ENCODE measurements at places on chromosomes 3 and 15.

DNA sequence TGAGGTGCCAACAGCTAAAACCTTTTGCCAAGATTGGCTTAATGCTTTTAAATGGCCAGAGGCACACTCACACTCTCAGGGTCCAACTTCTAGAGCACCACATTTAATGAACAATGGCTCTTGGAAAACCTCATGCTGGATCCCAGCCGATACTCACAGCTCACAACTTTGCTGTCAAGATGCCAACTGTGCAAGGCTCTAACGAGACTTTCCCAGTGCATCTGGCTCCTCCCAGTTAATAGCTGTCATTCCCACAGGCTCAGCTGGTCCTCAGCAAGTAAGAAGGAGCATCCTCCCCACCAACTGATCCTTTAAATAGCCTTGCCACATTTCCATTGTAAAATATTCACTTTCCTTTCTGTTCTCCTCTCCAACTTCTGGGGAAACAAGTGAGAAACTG lies 20.3 kb upstream of the FRMD4B start:
- DNase-seq, result no peak

DNA sequence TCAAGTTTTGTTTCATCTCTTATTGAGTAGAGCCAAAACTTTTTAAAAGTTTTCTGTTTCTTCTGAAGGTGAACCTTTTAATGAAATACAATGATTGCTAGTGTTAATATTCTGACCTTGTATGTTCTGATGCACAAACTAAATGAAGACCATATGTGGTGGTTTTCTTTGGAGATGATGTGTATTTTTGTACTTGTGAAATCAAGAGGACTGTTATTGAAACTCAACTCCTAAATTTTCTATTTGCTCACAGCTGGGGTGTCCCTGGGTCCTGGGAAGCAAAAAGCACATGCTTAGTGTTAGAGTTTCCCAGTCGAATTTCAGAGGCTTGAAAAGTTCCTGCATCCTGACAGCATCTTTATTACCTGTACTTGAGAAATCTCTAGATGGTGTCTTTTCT lies 1185.8 kb upstream of the ALCAM start:
- no peak for DNase-seq

DNA sequence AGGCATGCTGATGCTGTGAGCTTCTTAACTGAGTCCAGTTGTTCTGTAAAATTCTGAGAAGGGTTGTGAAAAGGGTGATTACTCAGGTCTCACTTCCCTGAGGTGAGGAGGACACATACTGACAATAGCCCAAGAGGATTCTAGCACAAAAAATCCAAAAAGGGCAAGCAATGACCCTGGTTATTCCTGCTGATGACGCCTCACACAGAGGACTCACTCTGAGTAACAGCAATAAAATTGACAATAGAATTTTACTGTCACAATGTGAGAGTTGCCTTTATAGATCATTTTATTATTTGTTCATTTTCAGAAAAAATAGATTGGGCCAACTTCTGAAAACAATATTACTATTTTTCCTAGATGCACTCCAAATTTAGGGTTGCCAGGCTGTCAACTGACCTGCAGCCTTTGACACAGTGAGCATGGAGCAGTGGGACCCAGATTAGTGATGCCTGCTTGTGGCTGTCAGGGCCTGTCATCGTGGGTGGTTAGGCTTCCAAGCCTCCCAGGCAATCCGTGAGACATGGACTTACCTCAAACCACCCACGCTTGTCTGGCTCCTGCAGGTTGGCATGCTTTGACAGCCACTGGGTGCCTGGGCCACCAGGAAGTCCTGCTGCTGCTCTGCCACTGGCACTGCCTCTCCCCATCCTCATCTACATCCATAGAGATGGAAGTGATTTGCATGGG lies 396.0 kb upstream of the THBS1 start:
- no peak for DNase-seq

GRCh38 chr3:23704298-23704697 lies 101.5 kb upstream of the UBE2E1 start:
- no peak for DNase-seq

DNA sequence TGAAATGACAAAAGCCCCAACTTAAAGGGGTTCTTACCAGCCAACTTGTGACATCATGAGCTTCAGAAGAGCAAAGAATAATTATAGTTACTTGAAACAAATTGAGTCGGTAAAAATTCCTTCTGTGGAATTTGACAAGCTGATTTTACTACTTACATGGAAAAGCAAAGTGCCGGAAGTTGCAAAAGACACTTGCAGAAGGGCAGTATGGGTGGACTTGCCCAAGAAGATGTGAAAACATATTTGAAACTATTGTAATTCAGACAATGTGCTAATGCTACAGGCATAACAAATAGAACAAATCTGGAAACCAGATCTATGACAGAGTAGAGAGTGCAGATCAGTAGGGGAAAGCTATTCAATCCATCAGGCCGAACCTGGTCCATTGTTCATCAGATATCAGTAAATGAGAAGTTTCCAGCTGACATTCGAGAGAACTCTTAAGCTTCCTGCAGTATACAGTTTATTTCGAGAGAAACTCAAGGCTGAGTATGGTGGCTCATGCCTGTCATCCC lies 2.5 kb upstream of the KIF7 start:
- no peak for DNase-seq

GRCh38 chr3:150407808-150408220 lies 284 bp upstream of the TSC22D2 start:
- no peak for DNase-seq

DNA sequence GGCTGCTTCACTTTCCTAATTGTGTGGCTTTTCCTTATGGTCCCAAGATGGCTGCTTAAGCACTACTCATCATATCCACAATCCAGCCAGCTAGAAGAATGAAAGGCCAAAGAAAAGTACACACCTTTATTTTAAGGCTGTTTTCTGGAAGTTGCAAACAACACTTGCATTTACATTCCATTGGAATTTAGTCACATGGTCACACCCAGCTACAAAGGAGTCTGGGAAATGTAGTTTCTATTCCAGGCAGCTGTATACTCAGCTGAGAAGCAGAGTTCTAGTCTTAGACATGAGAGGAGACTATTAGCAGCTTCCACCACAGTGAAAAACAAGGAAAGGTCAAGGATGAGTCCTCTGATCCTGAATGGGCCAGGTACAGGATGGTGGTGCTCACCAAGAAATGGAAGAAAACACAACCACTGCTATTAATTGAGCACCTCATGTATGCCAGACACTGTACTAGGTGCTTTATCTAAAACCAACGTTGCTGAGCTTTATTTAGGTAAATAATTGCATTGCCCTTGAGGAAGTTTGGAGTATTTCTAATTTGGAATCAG lies 28.0 kb upstream of the ATG7 start:
- DNase-seq, result no peak

DNA sequence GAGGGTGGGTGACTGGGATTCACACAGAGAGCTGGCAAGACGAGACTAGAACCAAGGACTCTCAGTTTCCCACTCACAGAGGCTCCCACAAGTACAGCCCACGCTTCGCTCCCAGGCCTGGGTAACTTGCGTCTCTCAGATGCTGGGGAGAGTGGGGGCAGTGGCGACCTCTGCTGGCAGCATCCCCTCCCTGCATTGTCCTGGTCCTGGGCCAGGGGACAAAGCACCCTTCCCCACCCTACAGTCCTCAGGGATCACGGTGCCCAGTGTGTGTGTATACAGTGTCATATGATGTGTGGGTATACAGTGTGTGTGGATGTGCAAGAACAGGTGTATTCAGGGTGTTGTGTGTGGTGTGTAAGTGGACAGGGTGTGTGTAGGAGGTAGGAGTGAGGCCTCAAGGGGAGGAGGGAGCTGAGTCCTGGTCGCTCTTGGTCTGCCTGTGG lies 12.8 kb downstream of the VILL start:
- DNase-seq, result no peak

DNA sequence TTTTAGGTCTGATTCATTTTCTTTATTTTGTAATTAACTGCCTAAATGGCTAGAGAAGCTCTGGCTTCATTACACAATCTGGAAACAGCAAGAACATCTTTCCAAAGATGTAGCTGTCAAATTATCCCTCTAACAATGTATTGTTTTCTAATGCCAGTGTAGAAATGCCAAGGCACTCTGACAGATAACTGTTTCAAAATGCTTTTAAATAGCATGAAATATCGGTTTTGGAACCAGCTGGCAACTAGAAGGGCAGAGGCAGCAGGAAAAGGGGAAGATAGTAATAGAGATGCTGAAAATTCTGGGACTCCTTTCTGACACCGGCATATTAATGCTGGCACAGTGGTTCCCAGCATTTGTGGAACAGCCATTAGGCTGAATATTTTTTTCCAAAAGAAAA lies 26.1 kb downstream of the MORC1 start:
- no peak for DNase-seq

GRCh38 chr3:101171681-101172191 lies 148.6 kb downstream of the IMPG2 start:
- no peak for DNase-seq

DNA sequence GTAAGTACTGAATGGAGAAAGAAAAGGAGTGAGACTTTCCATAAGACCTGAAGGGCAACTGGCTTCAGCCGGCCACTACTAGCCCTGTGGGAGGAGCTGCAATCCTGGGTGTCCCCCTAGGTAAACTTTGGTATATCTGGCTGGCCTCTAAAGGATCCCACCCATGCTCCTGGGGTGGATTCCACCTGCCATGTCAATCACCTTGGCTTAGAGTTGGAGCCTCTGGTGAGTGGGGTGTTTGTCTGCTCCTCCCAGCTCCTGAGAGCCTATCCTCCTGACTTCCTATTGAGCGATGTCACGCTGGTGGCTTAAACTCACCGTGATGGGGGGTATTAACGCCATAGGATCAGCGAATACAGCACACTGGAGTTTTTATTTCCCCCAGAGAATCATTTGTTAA lies 2.6 kb downstream of the SPTBN5 start:
- no peak for DNase-seq

DNA sequence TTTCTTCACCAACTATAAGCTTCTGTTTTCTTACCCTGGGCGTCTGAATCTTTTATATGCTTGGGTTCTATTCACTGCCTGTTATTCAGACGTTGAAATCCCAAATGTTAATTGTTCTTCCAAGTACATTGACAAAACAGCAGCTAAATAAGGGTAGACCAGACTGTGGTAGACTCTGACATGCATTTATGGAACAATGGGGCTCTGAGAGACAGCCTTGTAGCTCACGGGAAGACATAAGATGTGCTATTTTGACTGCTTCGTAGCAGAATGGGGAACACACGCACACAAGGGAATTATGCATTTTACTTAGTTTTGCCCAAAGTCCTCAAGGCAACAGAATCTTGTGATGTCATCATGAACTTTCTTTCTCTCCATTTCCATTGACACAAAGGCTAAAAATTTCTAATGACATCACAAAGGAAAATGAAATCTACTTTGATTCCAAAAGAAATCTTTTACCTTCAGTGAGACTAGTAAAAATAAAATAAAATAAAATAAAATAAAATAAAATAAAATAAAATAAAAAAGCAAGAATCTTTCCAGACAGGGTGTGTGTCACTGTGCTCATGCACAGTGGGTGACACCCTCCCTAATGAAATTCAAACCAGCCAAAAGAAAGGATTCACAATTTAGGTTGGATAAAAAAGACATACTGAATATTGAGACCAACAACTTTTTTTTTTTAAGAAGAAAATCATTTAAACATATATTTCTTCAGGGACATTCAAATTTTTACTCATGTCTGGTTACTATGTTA lies 346.6 kb downstream of the ZBTB20 start:
- DNase-seq, result no peak

- DNase-seq, result peak; percentile 7
Measured at GRCh38 chr15:48861813-48862431, 16.0 kb upstream of the EID1 start.

DNA sequence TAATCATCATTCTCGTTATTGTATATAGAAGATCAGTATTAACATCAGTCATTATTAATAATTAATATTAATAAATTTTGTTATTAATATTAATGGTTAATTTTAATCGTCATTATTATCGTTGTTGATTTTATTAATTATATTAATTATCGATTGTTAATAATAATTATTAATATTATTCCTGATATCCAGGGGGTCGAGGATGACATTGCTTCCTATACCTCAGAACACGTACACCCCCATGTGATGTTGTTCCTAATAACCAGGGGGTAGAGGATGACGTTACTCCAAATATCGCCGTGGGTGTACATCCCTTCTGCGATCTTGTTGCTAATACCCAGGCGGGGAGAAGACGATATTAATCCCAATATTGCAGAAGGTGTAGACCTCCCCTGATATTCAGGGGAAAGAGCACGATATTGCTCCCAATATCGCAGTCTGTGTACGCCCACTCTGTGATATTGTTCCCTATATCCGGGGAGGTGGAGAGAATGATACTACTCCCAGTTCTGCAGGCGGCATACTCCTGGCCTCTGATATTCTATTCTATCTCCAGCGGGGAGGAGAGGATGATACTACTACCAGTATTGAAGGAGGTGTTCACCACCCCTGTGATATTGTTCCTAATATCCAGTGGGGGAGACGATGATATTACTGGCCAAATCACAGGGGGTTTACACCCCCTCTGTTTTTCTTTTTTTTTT lies 22.3 kb upstream of the BMF start:
- DNase-seq, result no peak

GRCh38 chr3:66554178-66554577 lies 53.4 kb upstream of the LRIG1 start:
- no peak for DNase-seq

GRCh38 chr3:129304146-129304961 lies 25.7 kb downstream of the HMCES start:
- no peak for DNase-seq

DNA sequence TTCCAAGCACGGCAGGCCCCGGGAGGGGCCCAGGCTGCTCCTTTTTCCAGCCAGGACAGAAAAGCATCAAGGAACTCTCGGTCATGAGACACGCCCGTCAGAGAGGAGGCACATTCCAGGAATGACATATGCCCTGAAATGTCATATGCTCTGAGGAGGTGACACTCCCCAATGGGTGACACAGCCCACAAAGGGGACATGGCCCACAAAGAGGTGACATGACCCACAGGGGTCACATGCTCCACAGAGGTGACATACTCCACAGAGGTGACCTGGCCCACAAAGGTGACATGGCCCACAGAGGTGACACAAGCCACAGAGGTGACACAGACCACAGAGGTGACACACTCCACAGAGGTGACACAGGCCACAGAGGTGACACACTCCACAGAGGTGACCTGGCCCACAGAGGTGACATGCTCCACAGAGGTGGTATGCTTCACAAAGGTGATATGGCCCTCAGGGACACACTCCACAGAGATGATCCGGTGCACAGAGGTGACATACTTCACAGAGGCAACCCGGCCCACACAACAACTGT lies 79.2 kb downstream of the ABHD5 start:
- no peak for DNase-seq
